Stimulated activated CD8-positive, alpha-beta memory T cell treated with anti-CD3 and anti-CD28 coated beads, Interleukin-4, amount 100 ng/mL, for 4 hours (primary cell): ENCODE measurements at places on chromosomes 12 and 14.

DNA sequence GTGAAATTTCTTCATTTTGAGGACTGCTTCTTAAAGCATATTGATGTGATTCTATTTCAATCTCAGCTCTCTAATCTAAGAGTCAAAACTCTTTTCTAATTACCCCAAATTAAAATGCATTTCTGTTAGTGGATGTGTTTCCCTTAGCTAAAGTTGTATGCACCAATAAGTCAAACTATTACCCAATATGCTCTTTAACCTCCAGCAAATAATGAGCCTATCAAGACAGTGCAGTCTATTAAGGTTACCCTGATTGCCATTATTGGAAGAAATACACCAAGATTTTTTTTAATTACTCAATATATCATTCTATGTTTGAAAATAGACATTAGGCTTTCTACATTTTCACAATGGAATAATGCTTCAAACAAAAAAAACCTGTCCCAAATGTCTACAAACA, 310.0 kb downstream of the BTG1 start:
- no peak for DNase-seq

DNA sequence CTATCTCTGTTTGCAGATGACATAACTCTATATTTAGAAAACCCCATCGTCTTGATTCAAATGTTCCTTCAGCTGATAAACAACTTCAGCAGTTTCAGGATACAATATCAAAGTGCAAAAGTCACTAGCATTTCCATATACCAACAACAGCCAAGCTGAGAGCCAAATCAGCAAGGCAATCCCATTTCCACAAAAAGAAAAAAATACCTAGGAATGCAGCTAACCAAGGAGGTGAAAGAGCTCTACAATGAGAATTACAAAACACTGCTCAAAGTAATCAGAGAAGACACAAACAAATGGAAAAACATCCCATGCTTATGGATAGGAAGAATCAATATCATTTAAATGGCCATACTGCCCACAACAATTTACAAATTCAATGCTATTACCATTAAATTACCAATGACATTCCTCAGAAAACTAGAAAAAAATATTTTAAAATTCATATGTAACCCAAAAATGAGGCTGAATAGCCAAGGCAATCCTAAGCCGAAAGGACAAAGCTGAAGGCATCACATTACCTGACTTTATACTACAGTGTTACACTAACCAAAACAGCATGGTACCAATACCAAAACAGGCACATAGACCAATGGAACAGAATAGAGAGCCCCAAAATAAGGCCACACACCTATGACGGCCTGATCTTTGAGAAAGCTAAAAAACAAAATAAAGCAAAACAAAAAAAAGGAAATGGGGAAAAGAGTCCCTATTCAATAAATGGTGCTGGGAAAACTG, 901.7 kb downstream of the LRFN5 start:
- DNase-seq = no peak

DNA sequence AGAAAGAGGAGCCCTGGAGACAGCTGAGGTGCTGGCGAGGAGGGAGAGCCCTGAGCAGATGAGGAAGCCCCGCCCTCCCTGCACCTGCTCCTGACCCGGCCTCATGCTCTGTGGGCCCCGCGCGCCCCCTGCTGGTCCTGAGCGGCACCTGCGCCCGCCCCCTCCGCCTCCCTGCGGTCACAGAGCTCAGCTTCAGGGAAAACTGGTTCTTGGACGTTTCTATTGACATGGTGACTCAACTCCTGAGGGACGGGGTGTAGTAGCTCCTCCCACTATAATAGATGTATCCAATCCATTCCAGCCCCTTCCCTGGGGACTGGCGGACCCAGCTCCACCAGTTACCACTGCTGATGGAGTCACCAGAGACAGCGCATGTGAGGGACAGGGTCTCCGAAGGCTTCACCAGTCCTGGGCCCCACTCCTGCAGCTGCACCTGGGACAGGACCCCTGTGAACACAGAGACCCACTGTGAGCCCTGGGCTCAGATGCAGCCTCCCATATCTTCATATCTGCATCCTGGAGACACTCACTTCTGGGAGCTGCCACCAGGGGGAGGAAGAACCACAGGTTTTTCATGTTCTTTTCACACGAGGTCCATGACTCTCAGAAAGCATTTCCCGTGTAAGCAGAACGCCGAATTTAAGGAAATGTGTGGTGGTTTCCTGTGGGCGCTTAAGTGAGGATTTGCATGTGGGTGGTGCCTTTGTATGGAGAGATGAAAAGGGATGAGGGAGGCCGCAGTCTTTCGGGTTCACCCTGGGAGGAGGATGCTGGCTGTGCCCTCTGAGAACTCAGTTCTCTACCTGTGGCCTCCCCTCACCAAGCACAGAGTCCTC, 1346.4 kb downstream of the TMEM121 start:
- peak; percentile 76 for DNase-seq

DNA sequence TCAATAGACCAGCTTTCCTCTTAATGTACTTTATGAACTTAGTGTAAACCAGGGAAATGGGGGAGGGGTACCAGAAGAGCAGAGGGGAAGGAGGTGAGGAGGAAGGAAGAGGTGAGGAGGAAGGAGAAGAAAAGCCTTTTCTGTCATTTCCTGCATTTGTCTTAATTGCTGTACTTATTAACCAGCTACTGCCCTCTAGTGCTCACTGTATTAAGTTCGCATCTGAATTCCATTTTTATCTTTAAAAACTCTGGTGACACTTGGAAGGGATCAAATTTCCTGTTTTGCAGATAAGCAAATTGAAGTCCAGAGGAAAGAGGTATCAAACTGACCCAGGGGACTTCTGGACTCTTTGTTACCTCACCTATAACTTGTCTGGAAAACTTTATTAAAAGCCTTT, 22.2 kb downstream of the MANSC1 start:
- DNase-seq = no peak

DNA sequence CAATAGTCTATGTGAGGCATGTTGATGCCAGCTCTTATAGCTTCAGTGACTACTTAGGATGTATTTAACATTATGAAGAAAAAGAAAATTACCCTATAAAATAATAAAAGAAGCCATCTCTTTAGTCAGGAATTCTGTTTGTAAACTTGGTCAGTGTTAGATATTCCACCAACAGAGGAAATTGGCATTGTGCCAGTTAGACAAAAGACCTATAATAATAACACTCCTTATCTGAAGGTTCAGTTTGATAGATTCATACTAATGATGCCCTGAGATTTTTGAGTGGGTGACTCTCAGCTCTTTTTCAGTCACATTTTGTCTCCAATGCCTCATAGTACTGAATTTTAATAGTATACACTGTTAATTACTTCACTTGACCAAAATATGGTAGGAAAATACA, 6.6 kb downstream of the SYT10 start:
- DNase-seq = no peak

- DNase-seq = no peak
Measured at GRCh38 chr12:108989376-108989775, 31.5 kb downstream of the SVOP start.

- DNase-seq = no peak
Measured at GRCh38 chr12:53626702-53627169, 554 bp upstream of the ATF7 start.

DNA sequence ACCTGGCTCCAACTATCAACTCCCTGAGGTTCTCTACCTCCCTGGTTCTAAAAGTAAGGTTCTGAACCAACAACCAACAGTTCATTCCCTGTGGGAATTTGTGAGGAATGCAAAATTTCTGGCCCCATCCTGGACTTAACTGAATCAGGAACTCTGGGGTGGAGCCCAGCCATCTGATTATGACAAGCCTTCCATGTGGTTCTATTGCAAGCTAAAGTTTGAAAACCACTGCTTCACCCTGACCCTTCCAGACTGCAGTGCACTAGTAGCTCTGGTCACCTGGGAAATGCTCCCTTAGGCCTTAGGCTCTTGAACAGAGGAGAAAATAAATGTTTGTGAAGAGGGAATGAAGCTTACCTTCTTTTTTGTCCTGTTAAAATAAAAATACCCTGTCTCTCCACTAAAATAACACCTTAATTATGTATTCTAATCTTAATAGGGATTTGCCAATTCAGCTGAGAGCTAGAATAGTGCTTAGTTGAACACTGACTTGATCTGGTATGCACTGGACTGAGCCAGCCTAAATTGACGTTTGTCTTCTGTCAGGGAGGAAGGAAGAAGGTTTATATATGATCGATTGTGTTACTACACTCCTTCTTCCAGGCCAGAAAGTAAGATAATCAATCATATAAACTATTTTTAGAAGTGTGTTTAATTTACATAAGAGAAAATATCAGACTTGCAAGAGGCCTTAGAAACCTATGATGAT, 39.1 kb upstream of the DDHD1 start:
- DNase-seq = no peak

DNA sequence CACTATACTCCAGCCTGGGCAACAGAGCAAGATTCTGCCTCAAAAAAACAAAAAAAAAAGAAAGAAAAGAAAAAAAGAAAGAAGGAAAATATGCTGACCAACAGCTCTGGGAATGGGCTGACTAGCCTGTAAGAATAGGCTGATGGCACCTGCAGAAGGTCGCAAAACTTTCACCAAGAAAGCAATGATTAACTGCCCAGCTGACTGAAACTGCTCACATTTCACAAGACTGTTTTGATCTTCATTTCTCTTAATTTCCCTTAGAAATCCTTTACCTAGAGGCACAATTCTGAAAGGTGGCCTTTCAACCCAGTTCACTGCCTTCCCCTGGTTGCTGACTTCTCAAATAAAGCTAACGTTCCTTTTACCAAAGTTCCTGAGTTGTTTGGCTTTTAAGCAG, 12.4 kb downstream of the BEST3 start:
- no peak for DNase-seq

DNA sequence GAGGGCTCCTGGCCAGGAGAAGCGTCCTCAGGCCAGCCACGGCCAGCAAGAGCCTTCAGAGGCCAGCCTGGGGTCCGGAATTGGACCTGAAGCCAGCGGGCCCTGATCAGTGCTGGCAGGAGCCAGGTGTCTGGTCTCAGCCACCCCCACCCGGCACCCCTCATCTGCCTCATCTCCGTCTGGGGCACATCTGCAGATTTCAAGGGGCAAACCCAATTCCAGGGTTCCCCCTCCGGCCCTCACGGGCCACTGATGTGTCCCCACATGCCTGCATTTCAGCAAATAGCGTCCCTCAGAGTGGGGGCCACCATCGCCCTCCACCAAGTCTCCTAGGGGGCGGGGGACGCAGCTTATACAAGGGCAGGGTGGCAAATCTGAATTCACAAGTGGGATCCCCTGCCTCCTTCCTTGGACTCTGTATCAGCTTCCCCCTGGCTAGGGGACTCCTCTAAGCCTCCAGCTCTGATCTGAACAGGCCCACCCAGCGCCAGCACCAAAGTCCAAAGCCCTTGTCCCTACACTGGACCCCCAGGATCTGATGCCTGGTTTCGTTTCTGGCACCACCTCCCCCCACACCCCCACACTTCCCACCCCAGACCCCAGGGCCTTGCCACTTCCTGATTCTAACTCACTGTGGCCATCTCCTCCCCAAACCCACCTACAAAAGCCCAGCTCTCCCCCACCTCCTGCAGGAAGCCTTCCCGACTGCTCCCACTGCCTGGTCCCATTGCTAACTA, 10.1 kb downstream of the TMEM179 start:
- DNase-seq = no peak

DNA sequence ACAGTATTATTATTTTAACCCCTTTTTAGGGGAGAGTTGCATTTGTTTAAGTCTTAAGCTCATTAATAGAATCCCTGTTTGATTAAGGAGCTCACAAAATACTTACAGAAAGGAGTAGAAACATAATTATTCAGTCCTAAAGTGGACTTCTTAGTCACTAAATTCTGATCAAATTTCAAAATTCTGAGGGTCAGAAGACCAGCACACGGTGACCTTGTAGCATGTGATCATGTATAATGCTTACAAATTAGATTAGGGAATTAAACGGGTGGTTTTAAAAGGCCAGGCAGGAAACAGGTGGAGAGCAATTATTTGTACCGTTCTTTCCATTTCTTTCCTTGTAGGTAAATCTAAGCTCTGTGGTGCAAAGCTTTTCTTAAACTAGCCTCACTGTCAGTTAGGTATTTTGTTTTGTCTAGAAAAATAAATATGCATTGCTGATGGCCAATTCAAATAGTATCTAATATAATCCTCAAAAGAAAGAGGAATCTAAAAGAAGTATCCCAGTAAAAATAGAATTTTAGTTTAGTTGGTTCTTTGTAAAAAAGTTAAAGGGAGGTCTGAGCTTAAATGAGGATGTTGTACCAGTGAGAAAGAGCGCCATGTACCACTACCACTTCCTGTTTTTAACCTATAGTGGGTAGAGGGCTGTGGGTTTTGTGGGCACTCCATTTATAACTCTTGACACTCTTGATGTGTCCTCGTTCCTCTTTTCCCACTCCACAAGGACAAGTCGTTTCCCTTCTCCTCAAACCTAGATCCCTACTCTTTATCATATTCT, 51.1 kb downstream of the SLC38A1 start:
- DNase-seq = peak; percentile 32

DNA sequence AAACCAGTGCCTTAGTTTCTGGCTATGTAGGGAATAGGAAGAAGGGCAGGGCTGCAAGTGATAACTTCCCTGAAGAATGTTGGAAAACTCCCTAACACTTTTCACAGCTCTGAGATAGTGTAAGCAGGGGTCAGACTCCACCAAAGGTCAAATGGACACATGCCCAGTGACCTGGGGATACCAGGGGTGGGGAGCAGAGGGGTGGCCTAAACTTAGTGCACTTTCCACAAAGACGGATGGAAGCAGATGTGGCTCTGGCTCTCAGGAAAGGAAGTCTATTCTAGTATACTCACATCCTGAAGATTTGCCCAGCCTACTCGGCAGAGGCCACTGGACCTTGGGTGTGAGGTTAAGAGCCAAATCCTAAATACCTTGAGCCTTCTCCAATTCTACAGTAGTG, 285.8 kb downstream of the NUAK1 start:
- no peak for DNase-seq

DNA sequence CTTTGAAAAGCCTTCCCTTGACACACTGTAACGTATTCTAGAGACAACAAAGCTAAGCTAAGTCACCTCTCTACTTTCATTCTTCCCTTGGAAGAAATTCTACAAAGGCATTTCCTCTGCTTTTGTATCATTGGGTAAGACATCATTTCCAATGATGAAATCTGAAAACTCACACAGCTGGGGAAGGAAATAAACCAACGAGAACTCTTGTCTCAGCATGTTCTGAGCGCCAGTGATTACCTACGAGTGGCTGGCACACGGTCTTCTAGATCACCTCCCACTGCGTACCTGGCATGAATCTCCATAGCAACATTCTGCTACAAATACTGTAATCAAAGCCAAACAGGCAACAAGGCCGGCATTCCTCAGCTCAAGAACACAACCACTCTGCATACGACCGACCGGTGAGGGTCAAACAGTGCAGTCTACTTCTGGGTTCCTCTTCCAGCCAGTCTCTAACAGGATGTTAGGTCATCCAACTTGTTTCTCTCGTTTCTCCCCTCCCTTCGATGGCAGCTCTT, 7.6 kb downstream of the VPS37B start:
- no peak for DNase-seq

GRCh38 chr14:35879151-35879648, 53.1 kb downstream of the BRMS1L start:
- DNase-seq = no peak

GRCh38 chr12:5988659-5989116, 43.6 kb upstream of the ANO2 start:
- peak; percentile 28 for DNase-seq

DNA sequence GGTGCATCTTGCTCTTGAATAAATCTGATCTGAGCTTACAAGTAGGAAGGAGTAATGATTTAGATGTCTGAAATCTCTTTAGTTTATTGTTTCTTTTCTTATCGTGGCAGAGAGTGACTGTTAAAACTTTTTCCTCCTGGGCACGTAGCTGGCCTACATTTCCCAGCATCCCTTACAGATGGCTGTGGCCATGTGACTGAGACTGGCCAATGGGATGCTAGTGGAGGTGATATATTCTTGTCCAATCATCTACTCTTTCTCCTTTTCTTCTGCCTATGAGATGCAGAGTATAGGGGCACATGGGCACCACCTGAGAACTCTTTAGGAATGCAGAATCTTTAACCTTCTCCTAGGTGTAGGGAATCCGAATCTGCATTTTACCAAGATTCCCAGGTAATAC, 237.3 kb downstream of the RGS6 start:
- no peak for DNase-seq
